ENCODE measurements at places on chromosomes 16 and 17.

DNA sequence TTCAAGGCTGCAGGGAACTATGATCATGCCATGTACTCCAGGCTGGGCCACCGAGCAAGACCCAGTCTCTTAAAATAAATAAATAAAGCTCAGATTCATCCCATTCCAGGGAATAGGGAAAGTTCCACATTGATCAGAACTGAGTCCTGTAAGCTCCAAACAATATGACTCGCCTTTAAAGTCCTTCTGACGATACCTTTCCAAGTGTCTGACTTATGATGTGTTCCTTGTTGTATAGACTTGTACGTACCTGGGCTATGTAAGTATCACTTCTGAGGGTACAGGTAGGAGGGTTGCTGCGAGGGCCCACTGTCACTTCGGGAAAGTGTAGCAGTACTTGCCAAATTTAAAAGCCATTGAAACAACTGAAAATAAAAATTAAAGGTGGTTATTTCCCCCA, 252.8 kb downstream of the IRX3 start:
- no peak for DNase-seq

DNA sequence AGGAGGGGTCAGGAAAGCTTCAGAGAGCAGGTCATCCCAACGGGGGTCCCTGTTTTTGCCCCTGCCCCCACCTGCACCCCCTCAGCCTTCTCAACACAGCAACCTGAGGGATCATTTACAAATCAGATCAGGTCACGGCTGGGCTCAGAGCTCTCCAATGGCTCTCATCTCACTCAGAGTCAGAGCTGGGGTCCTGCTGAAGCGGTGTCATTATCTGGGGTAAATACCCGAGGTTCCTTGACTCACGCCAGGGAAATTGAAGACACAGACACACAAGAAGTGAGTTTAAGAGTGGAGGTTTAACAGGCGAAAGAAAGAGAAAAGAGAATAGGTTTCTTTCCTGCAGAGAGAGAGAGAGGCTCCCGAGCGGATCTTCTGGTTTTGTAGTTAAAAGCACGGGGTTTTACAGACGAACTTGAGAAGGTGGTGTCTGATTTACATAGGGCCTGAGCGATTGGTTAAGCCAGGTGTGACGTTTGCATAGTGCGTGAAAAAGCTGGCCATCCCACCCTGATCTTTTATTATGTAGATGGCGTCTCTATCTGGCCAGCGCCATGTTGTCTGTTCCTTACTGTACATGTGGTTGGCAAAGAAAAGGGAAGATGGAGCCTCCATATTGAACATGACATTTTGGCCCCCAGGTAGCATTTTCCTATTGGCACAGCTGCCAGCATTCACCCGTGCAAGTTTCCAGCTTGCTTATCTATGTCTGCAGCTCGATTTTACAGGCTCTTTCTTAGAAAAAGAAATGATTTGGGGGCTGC, 51.4 kb downstream of the WSB1 start:
- DNase-seq = no peak

DNA sequence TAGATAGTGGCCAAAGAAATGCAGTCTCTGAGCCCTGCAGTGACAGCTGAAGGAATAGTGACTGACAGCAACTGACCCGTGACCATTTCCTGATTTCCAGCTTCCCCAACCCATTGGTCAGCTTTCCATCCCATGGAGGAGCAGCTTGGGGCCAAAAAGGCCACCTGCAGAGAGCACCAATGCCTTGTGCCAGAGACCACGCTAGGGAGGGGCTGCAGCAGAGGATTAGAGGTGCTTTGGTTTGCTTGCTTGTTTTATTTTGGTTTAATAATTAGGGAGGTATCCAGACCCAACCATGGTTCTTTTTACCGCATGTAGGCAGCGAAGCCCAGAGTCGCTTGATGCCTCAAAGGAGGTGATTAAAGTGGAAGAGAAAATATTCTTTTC, 61.3 kb upstream of the SIAH1 start:
- DNase-seq = no peak

DNA sequence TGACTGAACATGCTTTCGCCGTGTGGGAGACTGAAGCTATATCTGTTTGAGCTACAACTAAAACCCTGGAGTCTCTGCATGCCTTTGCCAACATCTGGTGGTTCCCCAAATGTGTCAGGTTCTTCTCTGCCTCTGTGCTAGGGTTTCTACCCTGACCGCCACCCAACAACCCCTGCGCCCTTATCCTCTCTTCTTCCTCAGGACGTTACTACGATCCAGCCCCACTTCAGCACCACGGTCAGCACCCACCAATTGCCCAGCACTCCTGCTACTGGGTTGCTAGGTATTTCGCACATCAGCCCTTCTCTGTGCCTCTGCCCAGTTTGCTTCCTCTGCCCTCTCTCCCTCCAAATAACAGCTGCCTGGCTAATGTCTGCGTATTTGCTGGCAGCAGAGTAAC, 106.3 kb upstream of the HSBP1 start:
- DNase-seq = no peak

GRCh38 chr17:80645706-80646325, 101.2 kb downstream of the RPTOR start:
- DNase-seq = no peak

- DNase-seq = no peak
Observed at GRCh38 chr16:82150549-82150948, 19.5 kb downstream of the MPHOSPH6 start.

GRCh38 chr17:78654325-78654724, 77.1 kb upstream of the DNAH17 start:
- DNase-seq = no peak

GRCh38 chr16:78562650-78563049, 463.2 kb downstream of the WWOX start:
- DNase-seq = no peak

- DNase-seq = no peak
Observed at GRCh38 chr17:78548725-78549124, 28.5 kb downstream of the DNAH17 start.

GRCh38 chr17:60863892-60864707, 186.4 kb downstream of the BCAS3 start:
- DNase-seq = no peak

- DNase-seq = no peak
Observed at GRCh38 chr17:80036715-80037477, 454 bp downstream of the CCDC40 start.

DNA sequence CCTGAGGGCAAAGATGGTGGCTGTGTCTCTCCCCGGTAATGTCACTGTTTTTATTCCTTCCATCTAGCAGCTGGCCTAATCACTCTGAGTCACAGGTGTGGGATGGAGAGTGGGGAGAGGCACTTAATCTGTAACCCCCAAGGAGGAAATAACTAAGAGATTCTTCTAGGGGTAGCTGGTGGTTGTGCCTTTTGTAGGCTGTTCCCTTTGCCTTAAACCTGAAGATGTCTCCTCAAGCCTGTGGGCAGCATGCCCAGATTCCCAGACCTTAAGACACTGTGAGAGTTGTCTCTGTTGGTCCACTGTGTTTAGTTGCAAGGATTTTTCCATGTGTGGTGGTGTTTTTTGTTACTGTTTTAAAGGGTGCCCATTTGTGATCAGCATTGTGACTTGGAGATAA, 5.5 kb upstream of the RAPGEFL1 start:
- DNase-seq = no peak

DNA sequence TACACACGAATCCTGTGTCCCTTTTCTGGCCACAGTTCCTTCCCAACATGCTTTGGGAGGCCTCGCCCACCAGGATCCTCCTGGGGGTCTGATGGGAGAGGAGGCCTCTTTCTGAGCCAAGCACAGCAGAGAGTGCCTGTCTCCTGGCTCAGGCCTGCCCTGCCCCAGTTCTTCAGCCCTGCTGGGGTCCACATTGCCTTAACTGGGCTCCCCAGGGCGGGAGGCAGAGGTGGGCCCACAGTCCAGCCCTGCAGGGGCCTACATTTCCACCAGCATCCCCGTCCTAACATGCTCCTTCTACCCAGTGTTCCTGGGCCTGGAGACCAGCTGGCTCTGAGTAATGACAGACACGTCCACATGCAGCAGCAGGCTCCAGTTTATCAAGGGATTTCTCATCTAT, 29.6 kb downstream of the WNT9B start:
- DNase-seq = no peak

DNA sequence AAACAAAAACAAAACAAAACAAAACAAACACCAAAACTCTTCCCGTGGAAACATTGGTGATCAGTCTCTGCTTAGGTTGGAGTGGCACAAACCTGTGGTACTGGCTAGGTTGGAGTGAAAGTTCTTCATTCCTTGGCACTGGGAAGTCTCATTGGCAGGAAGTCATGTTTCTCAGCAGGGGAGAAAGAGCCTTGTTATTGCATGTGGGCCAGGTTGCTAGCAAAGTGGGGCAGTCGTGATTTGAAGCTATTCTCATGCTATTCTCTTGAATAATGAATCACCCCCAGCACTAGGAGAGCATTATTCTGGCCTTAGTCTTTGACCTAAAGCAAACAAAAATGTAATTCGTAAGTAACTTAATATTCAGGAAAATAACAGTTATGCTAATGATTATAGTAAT, 24.3 kb upstream of the B4GALNT2 start:
- DNase-seq = no peak

DNA sequence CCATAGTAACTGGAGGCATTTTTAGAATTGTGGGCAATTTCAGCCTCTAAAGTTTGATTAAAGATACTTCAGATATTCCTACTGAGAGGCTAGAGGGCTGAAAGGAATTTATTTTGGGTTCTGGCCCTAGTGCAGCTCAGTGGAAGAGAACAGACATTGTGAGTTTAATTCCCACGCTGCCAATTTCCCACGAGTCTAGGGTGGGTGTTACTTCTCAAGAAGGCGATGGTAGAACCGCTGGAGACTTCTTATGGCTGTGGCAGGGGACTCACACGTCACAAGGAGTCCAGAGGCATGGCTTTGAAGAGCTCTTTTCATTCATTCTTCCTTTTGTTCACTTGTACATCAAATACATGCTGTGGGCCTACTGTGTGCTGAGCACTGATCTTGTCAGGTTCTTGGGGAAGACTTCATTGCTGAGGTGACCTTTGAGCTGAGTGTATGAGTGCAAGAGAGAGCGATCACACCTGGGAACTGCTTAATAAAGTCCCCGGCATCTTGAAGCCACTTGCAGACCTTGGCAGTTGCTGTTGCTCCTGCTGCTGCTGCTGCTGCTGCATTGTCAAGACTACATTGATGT, 111.7 kb downstream of the WWOX start:
- DNase-seq = no peak

DNA sequence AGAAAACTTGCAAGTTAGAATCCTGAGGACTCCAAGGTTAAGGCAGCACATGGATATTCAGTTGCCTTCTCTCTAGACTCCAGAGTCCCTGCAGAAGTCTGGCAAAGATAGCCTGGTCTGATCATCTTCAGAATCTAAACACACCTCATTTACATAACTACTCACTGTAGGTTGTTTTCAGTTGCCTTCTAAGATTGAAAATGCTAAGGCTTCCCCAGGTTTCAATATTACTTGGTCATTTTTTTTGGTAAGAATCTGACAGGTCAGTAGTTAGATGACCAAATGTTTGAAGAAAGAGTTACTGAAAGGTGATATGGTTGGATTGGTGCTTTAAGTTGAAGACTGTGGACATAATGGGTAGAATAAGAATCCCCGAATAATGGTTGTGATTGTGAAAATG, 205.4 kb upstream of the KCNJ16 start:
- DNase-seq = no peak

- DNase-seq = peak; percentile 88
Observed at GRCh38 chr17:59753522-59754467, 46.3 kb downstream of the VMP1 start.

- DNase-seq = no peak
Observed at GRCh38 chr17:43771463-43771862, 7.3 kb downstream of the DUSP3 start.

Data from HCT116 (cell line).